ENCODE measurements at places on chromosomes 2 and 18.
A peak's percentile ranks its signal among the peaks of the same experiment; 100 is the strongest.

GRCh38 chr2:188244383-188244782 lies 47.3 kb upstream of the GULP1 start:
- DNase-seq: no peak

- no peak for DNase-seq
Measured at GRCh38 chr2:27285481-27285880, 3.3 kb downstream of the TRIM54 start.

DNA sequence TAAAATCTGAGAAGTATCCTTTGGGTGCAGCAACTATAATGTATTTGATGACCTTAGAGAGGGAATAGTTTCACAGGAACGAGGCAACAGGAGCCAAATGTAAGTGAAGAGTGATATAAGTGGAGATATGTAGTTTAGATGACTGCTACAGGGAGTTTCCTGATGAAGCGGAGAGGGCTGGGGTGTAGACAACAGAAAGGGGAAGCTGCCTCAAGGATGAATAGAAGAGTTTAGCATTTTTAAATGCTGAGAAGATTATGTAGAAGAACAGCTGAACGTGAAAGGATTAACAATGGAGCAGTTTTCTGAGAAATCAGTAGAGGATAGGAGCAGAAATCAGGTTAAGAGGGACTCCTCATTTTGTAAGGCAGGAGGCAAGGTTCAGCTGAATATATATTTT lies 133.3 kb downstream of the LCLAT1 start:
- no peak for DNase-seq

GRCh38 chr18:45399146-45399545 lies 216.1 kb upstream of the SLC14A2 start:
- no peak for DNase-seq

- DNase-seq: no peak
Measured at GRCh38 chr2:68487773-68488355, 20.5 kb downstream of the APLF start.

GRCh38 chr2:140657657-140658056 lies 1473.2 kb downstream of the LRP1B start:
- DNase-seq: no peak

GRCh38 chr2:3466966-3467365 lies 52.4 kb downstream of the ADI1 start:
- no peak for DNase-seq

GRCh38 chr2:96264656-96265348 lies 995 bp downstream of the TMEM127 start:
- DNase-seq: no peak

DNA sequence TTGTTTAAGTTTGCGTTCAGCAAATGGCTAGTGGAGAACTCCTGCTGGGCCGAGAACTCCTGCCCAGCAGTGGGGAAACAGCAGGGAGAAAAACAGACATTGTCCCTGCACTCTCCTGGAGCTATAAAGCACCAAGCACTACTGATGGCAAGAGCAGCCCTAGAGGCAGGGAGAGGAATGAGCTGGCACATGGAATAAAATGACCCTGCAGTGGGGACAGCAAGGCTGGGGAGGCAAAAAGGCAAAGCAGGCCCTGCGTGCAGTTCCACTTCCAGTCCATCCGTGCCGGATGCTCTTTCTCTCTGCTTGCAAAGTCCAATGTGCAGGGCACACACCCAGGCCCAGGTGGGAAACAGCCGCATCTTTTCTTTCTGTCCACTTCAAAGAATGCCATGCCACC lies 415.5 kb downstream of the LRATD1 start:
- no peak for DNase-seq

GRCh38 chr18:49459404-49460171 lies 857 bp downstream of the DYM start:
- DNase-seq: no peak

DNA sequence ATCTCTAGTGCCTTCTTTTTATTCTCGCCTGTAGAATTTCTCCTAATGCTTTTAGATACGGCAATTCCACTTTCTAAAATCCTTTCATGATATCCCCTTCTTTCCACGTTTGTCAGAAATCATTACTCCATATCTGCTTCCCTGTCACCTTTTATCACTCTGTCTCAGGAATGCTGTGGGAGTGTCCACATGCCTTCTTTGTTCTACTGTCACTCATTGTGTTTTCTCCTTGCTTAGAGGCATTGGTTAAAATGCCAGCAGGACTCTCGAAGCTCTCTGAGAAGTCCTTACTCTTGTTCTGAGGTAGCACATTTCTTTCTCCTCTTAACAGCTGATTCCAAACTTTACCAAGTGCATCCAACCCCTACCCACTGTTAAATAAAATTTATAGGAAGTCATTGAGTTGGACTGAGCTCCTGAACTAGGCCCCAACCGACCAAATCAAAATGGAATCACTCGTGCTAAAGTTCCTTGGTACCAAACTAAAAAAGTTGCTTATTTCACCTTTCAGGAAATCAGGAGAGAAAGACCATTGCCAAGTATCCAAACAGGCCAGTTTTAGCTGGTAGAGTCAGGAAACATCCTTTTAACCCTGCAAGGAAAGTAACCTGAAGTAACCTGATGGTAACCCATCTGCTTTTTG lies 10.6 kb upstream of the GALNT5 start:
- DNase-seq: no peak

DNA sequence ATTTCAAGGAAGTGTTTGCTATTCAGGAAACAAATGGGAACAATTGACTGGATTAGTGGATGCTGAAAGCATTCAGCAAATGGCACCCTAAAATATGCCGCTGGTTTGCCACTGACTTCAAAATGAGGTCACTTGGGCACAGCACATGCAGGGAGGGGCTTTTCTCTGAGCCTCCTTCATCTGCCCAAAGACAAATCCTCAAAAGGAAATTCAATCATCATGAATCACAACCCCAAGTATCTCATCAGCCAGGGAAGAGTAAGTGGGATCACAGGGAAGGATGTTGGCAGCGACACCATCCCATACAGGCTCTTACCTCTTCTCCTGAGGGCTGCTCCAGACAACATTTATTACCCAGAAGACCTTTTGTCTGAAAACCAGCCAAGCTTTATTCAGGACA lies 14.4 kb upstream of the SP140L start:
- DNase-seq: no peak

GRCh38 chr18:59881728-59882656 lies 17.8 kb upstream of the PMAIP1 start:
- peak; percentile 52 for DNase-seq

Data from left hindlimb (tissue), 1 donor.